CD4-positive, alpha-beta T cell treated with Interleukin-2 at 100 ng/mL for 4 hours (primary cell): ENCODE measurements at places on chromosomes 11 and 22.

- no peak for DNase-seq
Observed at GRCh38 chr22:24731761-24732160, 42.8 kb downstream of the PIWIL3 start.

GRCh38 chr11:26820739-26821138 is 98.9 kb upstream of the SLC5A12 start:
- no peak for DNase-seq

DNA sequence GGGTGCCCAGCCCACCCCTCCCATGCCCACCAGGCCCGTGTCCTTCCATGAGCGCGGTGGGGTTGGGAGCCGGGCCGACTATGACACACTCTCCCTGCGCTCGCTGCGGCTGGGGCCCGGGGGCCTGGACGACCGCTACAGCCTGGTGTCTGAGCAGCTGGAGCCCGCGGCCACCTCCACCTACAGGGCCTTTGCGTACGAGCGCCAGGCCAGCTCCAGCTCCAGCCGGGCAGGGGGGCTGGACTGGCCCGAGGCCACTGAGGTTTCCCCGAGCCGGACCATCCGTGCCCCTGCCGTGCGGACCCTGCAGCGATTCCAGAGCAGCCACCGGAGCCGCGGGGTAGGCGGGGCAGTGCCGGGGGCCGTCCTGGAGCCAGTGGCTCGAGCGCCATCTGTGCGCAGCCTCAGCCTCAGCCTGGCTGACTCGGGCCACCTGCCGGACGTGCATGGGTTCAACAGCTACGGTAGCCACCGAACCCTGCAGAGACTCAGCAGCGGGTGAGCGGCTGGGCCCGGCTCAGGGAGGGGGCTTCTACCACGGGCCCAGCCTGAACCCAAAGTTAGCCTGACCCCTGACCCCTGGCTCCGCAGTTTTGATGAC is 3.0 kb downstream of the PKP3 start:
- DNase-seq, result peak; percentile 61

- no peak for DNase-seq
Observed at GRCh38 chr22:19565382-19566278, 41.4 kb upstream of the CLDN5 start.

DNA sequence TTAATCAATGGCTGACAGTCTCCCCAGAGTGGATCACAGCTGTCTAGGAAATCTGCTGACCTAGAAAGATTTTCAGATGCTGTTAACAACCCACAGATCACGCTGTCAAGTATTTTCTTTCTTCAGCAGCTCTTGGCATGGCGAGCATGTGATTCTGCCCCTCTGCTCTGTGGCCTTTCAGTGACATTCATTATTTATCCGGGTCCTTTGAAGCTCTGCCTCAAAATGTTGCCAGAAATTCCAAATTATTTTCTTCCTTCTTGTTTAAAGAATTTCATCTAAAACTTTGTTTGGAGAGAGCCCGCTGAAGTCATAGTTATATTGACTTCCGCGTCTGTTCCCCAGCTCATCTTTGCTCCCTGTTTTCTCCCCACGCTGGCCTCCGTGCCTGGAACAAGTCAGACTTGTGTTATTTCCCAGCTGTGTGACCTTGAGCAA is 134.1 kb downstream of the COMMD9 start:
- no peak for DNase-seq

- peak; percentile 20 for DNase-seq
Observed at GRCh38 chr11:94786264-94787126, 18.3 kb downstream of the AMOTL1 start.

GRCh38 chr11:27081056-27081455 is 40.4 kb downstream of the BBOX1 start:
- DNase-seq, result no peak

DNA sequence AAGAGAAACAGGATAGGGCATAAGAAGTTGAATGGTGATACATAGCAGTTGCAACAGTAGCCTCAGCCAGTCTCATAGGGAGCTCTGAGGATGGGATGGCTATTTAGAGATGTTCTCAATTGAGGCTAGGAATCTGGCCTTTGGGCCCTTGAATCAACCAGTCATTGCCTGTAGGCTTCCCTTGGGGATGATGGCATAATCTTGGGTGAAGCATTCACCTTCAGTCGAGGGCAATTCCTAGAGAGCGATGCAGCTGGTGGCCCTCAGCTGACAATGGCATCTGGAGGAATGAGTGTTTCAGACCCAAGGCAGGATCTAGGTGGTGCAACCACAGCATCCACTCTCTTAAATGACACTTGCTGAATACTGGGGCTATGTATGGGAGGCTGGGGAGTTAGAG is 61.0 kb downstream of the CCDC81 start:
- no peak for DNase-seq

DNA sequence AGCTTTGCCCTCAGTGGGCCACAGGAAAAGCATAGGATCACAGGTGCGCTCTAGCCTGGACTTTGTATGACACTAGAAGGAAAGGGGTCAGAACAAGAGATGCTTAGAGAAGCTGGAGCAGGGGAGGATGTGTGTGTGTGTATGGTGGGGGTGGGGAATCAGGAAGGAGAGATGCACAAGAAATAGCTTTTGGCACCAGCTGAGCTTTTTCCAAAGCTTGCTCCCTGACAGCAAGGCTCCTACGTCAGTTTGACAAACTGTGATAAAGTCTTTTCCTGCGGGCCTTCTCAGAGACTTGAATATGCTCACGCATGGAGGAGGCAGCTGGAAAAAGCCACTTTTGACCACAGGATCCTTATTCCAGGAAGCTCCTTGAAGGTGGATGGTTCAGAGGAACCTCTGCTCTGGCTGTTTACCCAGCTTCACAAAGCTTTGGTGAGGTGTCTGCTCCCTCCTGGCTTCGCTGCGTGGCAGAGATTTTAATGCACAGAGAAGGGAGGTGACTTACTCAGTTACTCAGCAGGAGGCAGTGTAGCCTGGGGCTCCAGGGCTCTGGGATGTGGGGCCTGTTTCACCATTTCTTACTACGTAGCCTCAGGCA is 3.9 kb downstream of the CDC42EP1 start:
- DNase-seq, result no peak

GRCh38 chr11:86058360-86058759 is 10.5 kb downstream of the PICALM start:
- DNase-seq, result no peak

DNA sequence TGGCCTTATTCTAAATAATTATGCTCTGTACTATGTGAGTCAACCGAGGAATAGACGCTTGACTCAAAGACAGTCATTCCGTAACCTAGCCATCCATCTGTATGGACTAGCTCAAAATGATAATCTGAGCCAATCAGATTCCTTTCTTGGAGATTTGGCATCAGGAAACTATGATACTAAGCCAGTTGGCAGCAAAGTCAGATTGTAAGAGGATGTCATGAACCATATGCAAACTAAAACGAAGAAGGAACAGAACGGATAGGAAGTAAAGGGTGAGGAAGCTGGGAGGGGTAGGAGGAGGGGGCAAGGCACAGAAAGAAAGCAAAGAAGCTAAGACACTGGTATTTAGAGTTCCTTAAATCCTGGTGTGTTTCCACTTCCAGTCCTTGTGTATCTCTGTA is 10.7 kb upstream of the SESN3 start:
- DNase-seq, result no peak

- no peak for DNase-seq
Observed at GRCh38 chr11:128374026-128374425, 213.3 kb downstream of the ETS1 start.

DNA sequence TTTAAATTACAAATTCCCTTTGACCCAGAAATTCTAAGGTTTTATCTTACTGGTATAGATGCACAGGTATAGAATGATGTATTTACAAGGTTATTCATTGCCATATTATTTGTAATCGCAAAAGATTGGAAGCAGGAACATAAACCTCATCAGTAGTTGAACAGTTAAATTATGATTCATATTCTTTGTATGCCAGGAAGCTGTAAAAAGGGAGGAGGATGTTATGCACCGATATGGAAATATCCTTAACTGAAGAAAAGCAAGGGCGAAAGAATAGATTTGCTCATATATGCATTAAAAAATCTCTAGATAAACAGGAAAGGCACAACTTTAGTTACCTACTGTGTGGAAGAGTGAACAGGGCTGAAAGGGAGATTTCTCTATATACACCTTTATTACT is 36.7 kb downstream of the PPFIA1 start:
- DNase-seq, result no peak
